GM23248 (cell line): ENCODE measurements at places on chromosomes 16 and 17.

- no peak for DNase-seq
Measured at GRCh38 chr17:2692781-2693135, 18.8 kb downstream of the CLUH start.

GRCh38 chr16:31354394-31355291 is at the start of gene ITGAX:
TSS of gene ITGAX (plus strand) at chr16:31355176. CDS start at chr16:31355255, 79 bp downstream.
- peak; percentile 46 for DNase-seq

- no peak for DNase-seq
Measured at GRCh38 chr17:82449131-82449882, 1.2 kb downstream of the CYBC1 start.

- peak; percentile 86 for DNase-seq
Measured at GRCh38 chr16:29784901-29785500, 5.5 kb upstream of the KIF22 start.

- DNase-seq, result no peak
Measured at GRCh38 chr16:73064994-73065545, 17.1 kb upstream of the ZFHX3 start.

GRCh38 chr16:65679785-65680184 is 557.9 kb upstream of the CDH11 start:
- no peak for DNase-seq

GRCh38 chr16:85844786-85845185 is 45.3 kb downstream of the COX4I1 start:
- DNase-seq, result no peak

GRCh38 chr17:81599719-81600486 is 37.0 kb downstream of the NPLOC4 start:
- peak; percentile 88 for DNase-seq

GRCh38 chr16:86033971-86034370 is 135.0 kb downstream of the IRF8 start:
- DNase-seq, result no peak

DNA sequence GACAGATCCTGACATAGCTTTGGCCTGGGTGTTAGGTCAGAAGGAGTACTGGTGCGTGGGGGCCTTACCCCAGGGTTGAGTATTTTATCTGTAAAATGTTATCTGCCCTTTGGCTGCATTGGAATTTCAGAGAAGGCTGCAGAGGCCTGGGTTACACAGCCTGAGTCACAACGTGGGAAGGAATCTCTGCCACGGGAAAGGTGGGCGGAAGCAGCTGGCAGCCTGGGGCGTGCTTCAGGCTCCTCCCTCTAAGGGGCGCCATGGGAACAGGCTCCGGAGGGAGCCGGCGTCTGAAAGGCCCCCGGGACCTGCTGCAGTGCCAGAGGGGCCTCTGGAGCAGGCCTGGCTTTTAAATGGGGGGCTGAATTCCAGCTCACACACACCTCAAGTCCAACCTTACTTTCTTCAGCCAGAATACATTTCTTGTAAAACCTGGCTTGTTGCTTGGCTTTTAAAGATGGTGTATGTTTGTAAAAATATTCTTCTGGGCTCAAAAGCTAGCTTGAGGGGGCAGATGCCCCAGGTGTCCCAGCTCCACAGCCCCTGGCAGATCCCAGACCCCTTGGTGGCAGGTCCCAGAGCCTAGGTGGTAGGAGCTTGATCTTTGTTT is 142.2 kb downstream of the RAB11FIP4 start:
- DNase-seq, result peak; percentile 94

DNA sequence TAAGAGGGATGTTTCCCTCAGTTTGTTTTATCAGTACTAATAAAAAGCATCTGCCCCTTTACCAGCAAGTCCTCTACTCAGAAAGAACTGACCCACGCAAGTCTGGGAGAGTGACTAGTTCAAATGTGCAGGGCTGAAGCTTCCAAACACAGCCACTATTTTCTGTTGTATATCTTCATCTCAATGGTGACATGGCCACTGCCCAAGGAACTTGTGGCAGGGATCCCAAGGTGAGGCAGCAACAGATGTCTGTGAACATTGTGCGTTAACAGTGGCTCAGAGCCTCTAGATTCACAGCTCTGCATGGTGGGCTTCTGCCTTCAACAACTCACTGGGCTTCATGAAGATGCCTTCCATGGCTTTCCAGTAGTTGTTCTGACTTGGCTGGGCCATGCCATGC is 3.7 kb upstream of the BLTP2 start:
- no peak for DNase-seq

DNA sequence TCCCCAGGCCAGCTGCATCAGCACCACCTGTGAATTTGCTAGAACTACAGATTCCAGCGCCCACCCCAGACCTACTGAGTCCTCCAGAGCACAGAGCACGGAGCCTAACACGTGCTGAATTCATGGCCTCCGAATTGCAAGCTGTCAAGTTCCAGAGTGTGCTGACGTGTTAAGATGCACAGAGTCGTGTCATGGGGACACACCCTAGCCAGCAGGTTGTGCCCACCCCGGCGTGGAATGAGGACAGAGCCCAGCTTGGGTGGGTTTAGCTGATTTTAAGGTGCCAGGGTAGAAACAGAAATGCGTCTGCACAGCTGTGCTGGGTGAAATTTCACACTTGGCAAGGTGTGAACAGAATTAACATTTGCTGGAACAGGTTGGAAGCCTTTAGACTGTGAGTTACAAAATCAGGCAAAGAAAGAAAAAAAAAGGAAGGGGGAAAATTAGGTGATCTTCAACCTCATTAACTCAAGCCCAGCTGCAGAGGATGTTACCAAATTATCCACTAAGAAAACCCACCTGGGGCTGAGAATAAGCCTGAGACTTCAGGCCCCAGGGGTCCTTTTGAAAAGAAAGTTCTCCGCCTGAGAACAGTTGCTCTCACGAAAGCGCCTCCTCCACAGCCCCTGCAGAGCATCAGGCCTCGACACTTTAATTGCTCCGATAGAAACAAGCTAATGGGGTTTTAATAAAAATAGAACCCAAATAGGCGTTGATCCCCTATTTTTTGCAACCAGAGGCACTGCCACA is 27.1 kb downstream of the GINS3 start:
- DNase-seq, result no peak

- no peak for DNase-seq
Measured at GRCh38 chr16:85722128-85722893, 28.6 kb downstream of the C16orf74 start.

- no peak for DNase-seq
Measured at GRCh38 chr17:17729620-17730249, 48.5 kb downstream of the RAI1 start.

- peak; percentile 46 for DNase-seq
Measured at GRCh38 chr16:67525176-67525860, 3.3 kb upstream of the RIPOR1 start.

DNA sequence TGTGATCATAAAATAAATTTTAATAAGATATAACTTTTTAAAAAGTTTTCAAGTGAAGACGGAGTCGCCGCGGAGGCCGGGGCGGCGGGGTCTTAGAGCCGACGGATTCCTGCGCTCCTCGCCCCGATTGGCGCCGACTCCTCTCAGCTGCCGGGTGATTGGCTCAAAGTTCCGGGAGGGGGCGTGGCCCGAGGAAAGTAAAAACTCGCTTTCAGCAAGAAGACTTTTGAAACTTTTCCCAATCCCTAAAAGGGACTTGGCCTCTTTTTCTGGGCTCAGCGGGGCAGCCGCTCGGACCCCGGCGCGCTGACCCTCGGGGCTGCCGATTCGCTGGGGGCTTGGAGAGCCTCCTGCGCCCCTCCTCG is at the start of gene FOXC2:
Gene FOXC2, plus strand, starts transcription at position 229 of the 365 bp plus-strand sequence. CDS start 507 bp downstream, outside the sequence.
- DNase-seq, result peak; percentile 98

GRCh38 chr16:81645266-81645694 is 133.8 kb upstream of the PLCG2 start:
- DNase-seq, result peak; percentile 89

GRCh38 chr16:88064011-88064888 is 113.0 kb downstream of the BANP start:
- DNase-seq, result no peak

DNA sequence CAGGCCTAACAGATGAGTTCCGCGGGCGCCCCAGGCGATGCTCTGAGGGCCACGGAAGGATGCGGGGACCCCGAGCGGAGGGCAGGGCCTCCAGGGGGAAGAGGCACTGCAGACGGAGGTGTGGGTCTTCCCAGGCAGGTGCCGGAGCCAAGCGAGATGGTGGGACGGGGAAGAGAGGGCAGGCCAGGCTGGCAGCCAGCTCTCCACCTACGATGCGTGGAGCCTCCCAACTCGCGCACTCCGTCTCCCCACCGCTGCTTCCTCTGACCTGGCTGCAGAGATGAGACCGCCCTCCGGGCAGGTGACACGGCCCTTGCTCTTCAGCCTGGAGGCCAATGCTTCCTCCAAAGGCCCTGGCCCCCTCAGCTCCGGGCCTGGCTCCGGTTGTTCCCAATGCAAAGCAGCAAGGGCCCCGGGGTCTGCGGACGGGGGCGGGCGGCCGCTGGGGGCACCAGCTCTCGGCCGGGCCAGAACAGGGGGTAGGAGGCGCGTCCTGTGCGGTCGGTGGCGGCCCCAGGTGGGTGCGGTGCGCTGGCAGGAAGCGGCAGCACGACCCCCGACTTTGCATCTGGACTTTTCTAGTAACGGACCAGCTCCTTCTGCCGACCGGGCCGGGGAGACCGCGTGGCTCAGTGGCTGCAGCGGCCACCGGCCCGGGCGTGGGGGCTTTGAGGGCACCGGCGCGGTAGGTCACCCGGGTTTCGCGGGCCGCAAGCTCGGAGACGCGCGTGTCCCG is 1.5 kb upstream of the SOX8 start:
- DNase-seq, result no peak

DNA sequence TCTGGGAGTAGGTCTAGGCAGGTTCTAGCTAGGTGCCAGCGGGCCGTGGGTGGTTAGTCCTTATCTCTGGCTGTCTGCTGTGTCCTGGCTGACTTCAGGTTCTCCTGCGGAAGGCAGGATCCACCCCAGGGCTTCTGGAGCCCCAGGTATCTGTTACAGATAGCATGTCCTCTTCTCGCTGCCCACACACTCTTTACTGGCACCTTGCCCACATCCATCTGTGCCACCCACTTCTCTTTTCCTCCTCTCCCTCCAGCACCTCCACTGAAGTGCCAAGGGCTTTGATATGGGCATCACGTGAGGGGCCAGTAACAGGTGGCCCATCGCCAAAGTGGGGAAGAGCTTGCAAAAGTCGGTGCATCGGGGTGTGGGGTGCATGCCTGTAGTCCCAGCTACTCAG is 4.6 kb upstream of the MPP2 start:
- DNase-seq, result no peak

- no peak for DNase-seq
Measured at GRCh38 chr17:54085934-54086333, 263.2 kb downstream of the KIF2B start.

- DNase-seq, result no peak
Measured at GRCh38 chr17:81499601-81499970, 13.0 kb downstream of the ACTG1 start.

DNA sequence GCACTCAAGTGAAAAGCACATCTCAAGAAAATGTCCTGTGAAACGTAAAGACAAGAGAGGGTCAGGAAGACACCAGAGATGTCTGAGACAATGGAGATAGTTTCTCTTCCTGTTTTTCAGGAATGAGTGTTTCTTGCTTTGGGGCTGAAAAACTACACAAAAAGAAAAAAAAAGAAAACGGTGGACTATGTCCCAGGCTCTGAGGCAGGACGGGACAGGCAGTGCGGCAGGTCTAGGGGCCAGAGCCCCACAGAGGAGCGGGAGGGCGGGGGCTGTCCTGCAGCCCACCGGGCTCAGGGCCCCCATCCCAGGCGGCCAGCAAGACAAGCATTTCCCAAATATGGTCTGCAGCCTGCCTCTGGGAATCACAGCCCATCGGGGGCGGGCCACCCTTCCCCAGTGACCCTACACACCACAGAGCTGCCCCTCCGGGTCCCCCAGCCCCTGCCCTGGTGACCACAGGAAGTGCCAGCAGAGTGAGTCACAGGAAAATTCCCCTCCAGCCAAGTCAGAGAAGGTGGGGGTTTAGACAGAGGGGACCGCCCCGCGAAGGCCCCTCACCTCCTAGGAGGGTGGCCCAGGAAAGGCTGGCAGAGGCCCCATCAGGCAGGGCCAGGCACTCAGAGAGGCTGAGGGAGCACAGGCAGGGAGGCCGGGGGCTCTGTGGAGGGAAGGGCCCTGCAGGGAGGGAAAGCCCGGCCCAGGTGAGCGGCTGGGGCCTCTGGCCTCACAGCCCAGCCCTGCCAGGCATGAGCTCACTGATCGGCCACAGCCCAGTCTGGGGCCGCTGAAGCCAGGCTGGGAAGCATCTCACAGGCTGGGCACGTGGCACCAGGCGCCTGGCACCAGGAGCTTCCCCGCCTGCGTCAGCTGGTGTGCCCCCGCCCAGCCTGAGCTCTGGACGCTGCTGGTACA is 6.3 kb downstream of the BCAR1 start:
- peak; percentile 99 for DNase-seq

DNA sequence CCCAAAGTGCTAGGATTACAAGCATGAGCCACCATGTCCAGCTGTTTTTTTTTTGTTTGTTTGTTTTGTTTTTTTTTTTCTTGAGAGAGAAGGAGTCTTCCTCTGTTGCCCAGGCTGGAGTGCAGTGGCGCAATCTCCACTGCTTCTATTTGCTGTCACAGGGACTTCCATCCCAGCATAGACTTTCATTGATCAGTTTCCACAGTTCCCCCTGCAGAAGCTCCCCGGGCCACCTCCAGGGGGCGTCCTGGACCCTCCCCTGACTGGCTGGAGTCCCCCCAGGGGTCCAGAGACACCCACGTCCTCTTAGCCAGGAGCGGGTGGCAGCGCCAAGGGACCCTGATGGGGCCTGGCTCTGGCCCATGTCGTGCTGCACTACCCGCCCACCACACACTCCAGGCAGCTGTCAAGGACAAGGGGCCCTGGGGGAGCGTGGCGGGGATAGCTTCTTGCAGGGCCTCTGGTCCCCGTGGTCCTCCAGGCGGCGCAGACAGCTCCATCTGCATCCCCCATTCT is 3.1 kb upstream of the NPW start:
- DNase-seq, result no peak

GRCh38 chr17:8695916-8696415 is 48.7 kb downstream of the CCDC42 start:
- no peak for DNase-seq

- DNase-seq, result no peak
Measured at GRCh38 chr17:79959042-79959441, 76.6 kb downstream of the TBC1D16 start.

GRCh38 chr17:75909812-75910274 is 5.2 kb upstream of the MRPL38 start:
- peak; percentile 81 for DNase-seq

DNA sequence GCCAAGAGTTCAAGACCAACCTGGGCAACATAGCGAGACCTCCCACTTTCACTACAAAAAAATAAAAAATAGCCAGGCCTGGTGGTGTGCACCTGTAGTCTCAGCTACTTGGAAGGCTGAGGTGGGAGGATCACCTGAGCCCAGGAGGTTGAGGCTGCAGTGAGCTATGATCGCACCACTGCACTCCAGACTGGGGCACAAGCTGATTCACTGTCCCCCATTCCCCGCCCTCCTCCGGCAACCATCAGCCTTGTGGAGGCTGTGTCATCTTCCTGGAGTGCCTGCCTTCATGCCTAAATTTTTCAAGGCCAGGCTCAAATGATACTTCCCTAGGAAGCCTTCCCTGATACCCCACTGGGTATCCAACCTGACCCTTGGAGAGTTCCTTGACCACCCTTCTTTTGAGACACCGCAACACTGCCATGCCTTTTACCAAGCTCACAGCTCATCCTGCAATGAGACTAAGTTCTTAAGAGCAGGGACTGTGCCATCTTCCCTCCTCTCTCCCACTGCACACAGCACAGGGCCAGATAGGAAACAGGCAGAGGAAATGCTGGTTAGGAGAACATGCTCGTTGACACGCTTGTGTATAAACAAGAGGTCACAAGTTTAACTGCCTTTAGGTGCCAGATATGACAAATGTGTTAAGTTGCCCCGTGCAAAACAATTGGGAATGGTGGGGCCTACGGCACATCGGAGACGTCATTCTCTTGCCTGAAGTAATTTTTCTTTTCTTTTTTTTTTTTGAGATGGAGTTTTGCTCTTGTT is 3.9 kb upstream of the SRCAP start:
- DNase-seq, result peak; percentile 27

GRCh38 chr16:4987580-4988374 is 29.6 kb downstream of the SEC14L5 start:
- DNase-seq, result no peak
